ENCODE measurements at places on chromosomes 13 and 19. TPM values are rescaled to one million over a fixed set of nuclear protein-coding genes. Genes with fewer than 3 reads are reported as not detected.

- no peaks in the 10 kb centered on the region for H3K27me3 ChIP-seq
- no peaks in the 10 kb centered on the region for H3K36me3 ChIP-seq
- peak overlapping the region; percentile 30 for H3K27ac ChIP-seq
- no peak for DNase-seq
Measured at GRCh38 chr19:39106194-39106593, 19.4 kb upstream of the PAK4 start.

- H3K36me3 ChIP-seq: no peaks in the 10 kb centered on the region
- H3K4me3 ChIP-seq: no peak overlapping the region
- H3K27me3 ChIP-seq: no peaks in the 10 kb centered on the region
Measured at GRCh38 chr19:42250183-42250665, 4.7 kb downstream of the ERF start.

The RHPN2 gene
- total RNA-seq: 3.5 TPM

The EBI3 gene
- 1.3 TPM for total RNA-seq

Data from testis (tissue), 5 donors.